ENCODE measurements at places on chromosomes 6 and 20.

GRCh38 chr6:73231986-73232391, 6.7 kb upstream of the KHDC1L start:
- no peak for DNase-seq

DNA sequence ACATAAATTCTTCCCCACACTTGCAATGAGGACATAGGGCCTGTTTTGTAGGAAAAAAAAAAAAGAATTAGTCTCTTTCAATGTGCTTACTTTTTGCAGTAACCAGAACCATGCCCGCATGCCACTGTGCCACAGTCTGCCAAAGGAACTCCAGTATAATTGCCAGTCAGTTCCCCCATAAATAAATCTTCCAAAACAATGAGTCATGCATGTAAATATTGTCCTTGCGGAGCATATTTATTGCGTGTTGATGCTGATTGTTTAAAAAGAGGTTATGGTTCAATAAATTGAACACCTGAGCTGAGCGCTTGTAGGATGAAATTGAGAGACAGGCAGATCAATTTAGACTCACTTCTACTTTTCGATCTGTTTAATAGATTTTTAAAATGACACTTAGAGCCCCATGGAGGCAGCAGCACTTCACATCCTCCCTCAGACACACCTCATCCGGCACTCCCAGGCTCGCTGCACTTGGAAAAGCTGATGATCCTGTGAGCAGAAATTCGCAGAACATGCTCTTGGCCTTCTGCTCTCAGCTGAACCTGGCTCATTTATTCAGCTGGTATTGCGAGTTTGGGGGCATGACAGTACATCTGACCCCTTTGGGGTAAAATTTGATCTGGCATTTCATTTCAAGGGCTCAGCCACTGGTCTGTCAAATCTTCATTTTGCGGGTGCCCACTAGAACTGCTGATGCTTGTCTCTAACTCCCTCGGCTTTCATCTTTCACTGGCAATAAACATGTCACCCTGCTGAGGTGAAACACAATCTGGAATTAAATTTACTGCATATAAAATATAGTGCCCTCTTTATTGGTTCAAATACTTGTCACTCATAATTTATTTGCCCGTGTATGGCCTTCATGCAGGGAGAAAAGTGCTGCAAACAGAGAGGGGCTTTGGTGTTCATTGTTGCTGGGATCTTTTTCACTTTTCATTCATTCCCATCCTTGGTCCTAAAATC, 371.1 kb upstream of the POU3F2 start:
- DNase-seq, result no peak

DNA sequence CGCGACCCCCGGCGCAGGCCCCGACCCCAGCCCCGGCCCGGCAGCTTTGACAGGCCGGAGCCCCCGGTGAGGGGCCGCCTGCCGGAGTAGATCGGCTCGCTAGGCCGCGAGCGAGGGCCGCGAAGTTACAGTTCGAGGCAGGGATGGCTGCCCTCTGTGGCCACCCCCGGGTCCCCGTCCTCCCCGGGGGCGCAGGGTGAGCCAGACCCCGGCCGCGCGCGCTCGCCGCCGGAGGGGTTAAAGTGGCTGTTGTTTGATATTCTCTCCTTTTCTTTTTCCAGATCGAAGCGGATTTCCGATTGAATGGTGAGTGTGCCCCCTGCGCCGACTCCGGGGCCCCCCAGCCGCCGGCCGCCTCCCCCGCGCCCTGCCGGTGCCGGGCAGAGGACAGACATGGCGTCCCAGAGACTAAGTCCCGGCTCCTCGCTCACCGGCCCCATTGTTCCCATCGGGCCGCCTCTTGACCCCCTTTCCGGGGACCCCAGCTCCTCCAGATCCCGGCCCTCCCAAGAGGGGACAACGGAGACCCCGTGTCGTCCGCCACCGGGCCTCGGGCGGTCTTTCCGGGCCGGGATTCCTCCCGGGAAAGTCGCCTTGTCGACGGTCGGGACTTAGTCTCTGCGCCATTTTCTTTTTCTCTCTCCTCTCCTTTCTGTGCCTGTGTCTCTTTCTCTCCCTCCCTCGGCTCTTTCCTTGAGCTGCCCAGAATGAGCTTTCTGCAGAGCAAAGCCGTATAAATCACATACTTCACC, 704 bp downstream of the TOP1 start:
- DNase-seq, result no peak

DNA sequence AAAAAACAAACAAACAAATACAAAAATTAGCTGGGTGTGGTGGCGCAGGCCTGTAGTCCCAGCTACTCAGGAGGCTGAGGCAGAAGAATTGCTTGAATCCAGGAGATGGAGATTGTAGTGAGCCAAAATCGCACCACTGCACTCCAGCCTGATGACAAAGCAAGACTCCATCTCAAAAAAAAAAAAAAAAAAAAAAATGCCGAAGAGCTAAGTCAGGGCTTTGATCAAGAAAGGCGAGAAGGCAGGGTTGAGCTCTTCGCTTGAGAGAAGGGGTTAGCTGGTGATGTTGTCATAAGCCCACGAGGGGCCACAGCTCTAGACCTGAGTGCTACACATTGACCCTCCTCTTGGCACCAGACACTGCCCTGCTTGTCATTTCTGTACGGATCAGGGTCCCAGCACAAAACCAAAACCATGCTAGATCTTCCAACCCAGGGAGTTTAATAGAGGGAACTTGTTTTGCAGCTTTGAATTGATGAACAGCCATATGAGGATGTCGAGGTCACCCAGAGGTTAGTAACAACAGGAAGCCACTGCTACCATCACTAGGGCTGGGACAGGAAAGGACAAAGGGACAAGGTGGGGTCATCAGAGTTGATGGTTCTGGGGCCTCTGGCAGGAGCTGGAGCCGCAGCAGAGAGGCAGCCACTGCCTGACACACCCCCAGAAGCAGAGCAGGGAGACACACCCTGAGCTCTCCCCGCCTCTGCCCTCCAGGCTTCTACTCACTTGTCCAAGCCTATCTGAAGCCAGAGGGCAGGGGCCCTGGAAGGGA, 122.7 kb downstream of the SNX5 start:
- no peak for DNase-seq

- DNase-seq, result peak; percentile 36
Measured at GRCh38 chr6:52155791-52156576, 30.2 kb upstream of the IL17A start.
